WTC11 (cell line): ENCODE measurements at places on chromosomes 2 and 18. TPM values are rescaled to one million over a fixed set of nuclear protein-coding genes. Genes with fewer than 3 reads are reported as not detected.

GRCh38 chr2:207227062-207227748 lies 61.5 kb upstream of the KLF7 start:
- peak; percentile 71 for DNase-seq
- peaks cover 77% of the 10 kb centered on the region for H3K4me1 ChIP-seq
- H3K36me3 ChIP-seq = no peaks in the 10 kb centered on the region
- H3K27ac ChIP-seq = peak overlapping the region; percentile 94
- peak overlapping the region; percentile 58 for H3K4me3 ChIP-seq

GRCh38 chr18:60146220-60146960 lies 226.2 kb downstream of the MC4R start:
- DNase-seq = no peak
- no peak overlapping the region for H3K27ac ChIP-seq
- no peaks in the 10 kb centered on the region for H3K27me3 ChIP-seq
- no peak overlapping the region for H3K4me3 ChIP-seq

- H3K27me3 ChIP-seq = no peaks in the 10 kb centered on the region
- H3K27ac ChIP-seq = no peak overlapping the region
- H3K4me3 ChIP-seq = no peak overlapping the region
- no peaks in the 10 kb centered on the region for H3K36me3 ChIP-seq
- DNase-seq = no peak
- peaks cover 19% of the 10 kb centered on the region for H3K4me1 ChIP-seq
Observed at GRCh38 chr2:103980401-103980800, 873.5 kb upstream of the POU3F3 start.

DNA sequence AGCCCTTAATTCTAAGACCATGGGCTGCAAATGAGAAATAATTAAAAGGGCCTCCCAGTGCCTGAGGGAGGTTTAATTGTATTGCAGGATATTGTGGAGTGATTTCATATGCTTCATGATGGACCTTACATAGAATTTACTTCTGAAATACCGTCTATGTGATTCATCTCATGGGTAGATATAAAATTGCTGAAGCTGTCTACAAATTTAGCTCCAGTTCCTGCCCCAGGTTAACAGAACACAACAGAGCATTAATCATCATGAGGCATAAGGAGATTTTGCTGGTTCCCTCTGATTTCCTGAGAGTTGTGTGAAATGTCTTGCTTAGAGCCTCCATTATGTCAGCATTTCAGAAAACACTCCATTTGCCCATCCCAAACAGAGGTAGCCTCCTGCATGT lies 770 bp downstream of the UPP2 start:
- no peaks in the 10 kb centered on the region for H3K27me3 ChIP-seq
- H3K36me3 ChIP-seq = no peaks in the 10 kb centered on the region
- no peak for DNase-seq
- H3K4me3 ChIP-seq = no peak overlapping the region
- peaks cover 16% of the 10 kb centered on the region for H3K4me1 ChIP-seq
- no peak overlapping the region for H3K27ac ChIP-seq

- no peak overlapping the region for H3K27ac ChIP-seq
- H3K27me3 ChIP-seq = peaks cover 24% of the 10 kb centered on the region
- H3K4me3 ChIP-seq = peak overlapping the region; percentile 94
- peaks cover 17% of the 10 kb centered on the region for H3K36me3 ChIP-seq
- peaks cover 31% of the 10 kb centered on the region for H3K4me1 ChIP-seq
Observed at GRCh38 chr2:8684878-8685696, 3.2 kb downstream of the ID2 start.

- no peak overlapping the region for H3K27ac ChIP-seq
Observed at GRCh38 chr2:81483254-81483653, 1178.7 kb upstream of the LRRTM1 start.

Gene RNF152
- 2.6 to 3.7 TPM (median 2.8 TPM) in 3 replicates for total RNA-seq

Gene UGT1A4
- total RNA-seq = 0.14 to 0.22 TPM in 2 of 3 replicates, not detected in the other

Gene PARD3B
- 4.5 to 5.9 TPM (median 5.6 TPM) in 3 replicates for total RNA-seq

Gene SERPINB12
- not detected in 3 replicates for total RNA-seq

Gene ATOH8
- total RNA-seq = 0.23 to 0.81 TPM (median 0.57 TPM) in 3 replicates

Gene SH3RF3
- total RNA-seq = 0.78 to 1.0 TPM (median 0.87 TPM) in 3 replicates

Gene RALB
- 17.1 to 18.0 TPM (median 17.9 TPM) in 3 replicates for total RNA-seq
